ENCODE measurements at places on chromosomes 3 and 15.
A peak's percentile ranks its signal among the peaks of the same experiment; 100 is the strongest.

DNA sequence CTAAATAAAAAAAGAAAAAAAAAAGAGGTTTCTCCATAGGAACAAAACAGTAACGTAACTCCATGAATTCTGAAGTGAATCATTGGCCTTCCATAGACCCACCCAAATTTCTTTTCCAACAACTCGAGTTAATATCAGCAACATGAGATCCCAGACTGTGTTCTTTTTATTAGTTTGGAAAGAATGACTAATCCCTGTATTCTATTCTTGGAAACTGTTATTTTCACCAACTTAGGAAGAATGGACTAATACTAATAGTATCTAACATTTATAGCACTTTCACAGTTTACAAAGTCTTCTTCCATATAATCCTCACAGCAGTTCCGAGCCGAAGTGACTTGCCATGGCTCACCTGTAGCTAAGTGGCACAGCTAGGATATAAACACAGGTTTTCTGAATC, 72.7 kb upstream of the SLC4A7 start:
- no peak for DNase-seq

DNA sequence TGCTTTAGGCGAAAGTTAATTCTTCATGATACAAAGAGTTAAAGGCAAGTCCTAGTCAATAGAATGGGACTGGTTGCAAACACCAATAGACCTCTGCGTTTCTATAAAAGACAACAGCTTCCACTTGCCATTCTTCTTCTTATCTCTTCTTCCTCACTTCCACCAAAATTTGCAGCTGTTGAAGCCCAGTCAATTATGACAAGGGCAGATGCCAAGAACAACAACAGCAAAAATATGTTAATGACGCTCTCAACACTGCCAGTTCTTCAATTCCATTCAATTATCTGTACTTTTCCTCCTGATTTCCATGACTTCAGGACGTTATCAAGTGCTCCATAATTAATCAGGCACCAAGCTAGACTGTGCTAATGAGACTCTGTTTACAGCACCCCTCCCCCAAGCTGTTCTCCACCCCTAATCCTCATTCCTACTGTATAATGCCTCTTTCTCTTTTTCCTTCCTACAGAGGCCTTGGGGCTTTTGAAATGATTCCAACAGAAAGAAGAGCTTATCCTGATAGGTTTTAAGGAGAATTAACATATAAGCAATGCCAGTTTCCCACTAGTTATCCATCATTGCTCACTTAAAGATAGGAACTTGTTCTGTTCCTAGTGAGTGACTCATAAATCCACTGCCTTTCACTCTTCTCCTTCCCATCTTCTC, 1160.5 kb downstream of the IGSF11 start:
- no peak for DNase-seq

DNA sequence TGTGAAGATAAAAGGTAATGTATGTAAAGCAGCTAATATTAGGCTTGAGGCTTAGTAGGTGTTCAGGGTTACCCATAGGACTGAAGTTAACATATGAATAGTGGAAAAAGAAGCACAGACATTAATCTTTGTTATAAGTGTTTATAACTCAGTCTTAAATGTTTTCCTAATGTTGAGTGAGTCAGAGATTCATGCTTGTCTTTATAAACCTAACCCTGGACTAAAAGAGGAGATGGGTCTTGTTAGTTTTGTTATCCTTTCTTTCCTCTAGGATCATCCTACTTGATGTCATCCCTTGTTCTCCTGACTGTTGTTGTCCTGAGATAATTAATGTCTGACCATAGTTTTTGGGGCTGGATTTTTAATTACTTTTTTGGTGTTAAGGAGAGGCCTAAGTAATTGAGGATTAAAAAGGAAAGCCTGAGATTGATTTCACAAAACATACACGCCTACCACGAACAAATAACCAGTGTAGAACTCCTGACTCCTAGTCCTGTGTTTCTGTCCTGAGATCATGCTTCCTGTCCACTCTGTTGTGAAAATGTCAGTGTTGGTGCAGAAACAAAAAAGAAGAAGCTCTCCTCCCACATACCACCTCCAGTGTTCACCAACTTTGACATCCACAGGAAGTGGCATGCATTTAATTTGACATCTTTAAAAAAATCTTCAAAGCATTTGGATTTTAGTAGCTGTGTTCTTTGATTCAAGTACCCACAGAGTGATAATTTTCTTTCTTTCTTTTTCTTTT, 8.4 kb downstream of the MITF start:
- DNase-seq: no peak

DNA sequence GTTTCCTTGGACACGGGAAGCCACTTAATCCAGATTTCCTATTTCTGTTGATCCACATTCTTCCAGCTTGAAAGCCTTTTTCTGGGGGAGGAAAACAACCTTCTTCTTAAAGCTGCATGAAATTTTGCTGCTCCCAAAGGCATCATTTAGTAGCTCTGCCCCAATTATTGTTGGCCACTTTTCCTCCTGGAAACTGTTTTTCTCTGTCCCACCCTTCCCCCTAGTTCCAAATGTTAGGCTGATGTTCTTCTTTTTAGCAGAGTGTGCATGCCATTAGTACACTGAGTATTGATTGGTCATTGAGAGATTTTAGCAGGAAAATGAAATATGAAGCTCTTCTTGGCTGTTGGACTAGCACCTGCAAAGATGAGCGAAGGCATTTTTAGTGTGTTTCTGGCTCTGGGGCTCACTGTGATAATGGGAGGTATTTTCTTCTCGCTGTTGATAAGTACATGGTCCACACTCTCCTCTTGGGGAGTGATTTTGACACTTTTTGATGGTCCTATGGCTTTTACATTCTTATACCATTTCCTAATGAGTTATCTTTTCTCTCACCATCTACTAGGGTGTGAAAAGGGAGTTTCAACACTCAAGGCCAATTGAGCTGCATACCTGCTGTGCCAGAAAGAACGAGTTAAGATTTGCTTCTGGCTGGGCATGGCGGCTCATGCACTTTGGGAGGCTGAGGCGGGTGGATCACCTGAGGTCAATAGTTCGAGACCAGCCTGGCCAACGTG, 200.5 kb downstream of the PTPRG start:
- DNase-seq: no peak

- DNase-seq: peak; percentile 71
These were observed 201.2 kb downstream of the GOLGA6L6 start for GRCh38 chr15:20340331-20340811.

DNA sequence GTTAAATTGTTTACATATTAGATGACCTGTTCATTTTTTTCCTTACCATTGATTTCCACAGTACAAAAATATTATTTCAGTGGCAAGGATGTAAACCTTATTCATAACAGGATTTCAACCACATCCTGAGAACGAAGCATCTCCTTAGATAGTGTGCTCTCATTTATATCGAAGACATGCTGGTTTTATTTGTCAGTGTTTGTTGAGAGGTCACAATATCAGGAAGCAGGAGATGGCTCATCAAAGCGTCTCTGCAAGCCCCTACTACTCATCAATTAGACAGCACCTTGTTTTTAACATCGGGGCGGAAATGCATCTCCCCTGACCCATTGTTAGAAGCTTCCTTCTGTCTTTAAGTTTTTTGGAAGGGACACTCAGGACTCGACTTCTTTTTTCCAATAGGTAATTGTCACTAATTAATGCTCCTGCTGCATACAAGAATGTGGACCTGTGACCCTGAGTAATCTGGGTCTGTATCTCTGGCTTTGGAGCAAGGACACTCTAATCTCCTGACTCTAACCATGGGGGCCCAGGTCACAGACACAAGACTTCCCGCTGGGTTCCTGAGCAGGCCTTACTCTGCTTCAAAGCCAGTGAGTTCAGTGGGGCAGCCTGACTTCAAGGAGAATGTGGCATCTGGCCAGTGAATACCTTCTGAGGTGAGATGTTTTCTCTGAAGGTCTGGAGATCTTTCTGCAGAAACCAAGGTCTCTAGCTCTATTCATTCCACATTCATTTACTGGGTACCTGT, 50.3 kb downstream of the MECOM start:
- DNase-seq: no peak

- no peak for DNase-seq
These were observed 46.1 kb downstream of the KBTBD12 start for GRCh38 chr3:127961124-127961523.

GRCh38 chr15:95152741-95153140, 921.4 kb downstream of the MCTP2 start:
- no peak for DNase-seq

- no peak for DNase-seq
These were observed 55.8 kb downstream of the PRKCI start for GRCh38 chr3:170277833-170278580.

GRCh38 chr3:149648525-149648924, 9.3 kb downstream of the WWTR1 start:
- no peak for DNase-seq

DNA sequence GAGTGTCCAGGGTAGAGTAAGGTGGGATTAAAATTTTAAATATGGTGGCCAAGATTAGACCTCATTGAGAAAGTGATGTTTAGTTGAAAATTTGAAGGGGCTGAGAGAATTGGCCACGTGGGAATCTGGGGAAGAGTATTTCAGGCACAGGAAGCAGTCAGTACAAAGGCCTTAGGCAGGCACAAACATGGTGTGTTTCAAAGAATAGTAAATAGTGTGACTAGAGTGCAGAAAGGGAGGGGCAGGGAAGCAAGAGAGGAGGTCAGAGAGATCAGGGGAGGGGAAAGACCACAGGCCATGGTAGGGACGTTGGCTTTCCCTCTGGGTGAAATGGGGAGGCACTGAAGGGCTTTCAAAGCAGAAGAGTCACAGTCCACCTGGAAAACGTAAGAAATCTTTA, 36.6 kb upstream of the POMGNT2 start:
- DNase-seq: no peak

DNA sequence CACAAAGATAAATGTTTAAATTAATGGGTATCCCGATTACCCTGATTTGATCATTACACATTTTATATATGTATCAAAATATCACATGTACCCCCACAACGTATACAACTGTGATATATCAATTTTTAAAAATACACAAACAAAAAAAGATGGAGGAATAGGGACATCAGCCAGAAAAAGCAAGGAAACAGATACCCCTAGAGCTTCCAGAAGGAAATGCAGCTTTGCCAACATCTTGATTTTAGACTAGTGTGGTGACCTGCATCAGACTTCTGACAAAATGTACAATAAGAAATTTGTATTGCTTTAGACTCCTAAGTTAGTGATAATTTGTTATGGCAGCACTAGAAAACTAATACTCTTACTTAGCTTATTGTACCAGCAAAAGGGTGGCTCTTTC, 483.8 kb downstream of the TUSC7 start:
- no peak for DNase-seq

GRCh38 chr3:181326637-181327223, 337.2 kb upstream of the DNAJC19 start:
- DNase-seq: peak; percentile 26

GRCh38 chr3:33834096-33834453, 35.6 kb downstream of the PDCD6IP start:
- DNase-seq: no peak

- no peak for DNase-seq
These were observed 888 bp downstream of the TMOD3 start for GRCh38 chr15:51830276-51830806.

GRCh38 chr3:54999811-55000210, 72.0 kb upstream of the LRTM1 start:
- no peak for DNase-seq

- no peak for DNase-seq
These were observed 99.7 kb upstream of the TLE3 start for GRCh38 chr15:70197318-70197944.

DNA sequence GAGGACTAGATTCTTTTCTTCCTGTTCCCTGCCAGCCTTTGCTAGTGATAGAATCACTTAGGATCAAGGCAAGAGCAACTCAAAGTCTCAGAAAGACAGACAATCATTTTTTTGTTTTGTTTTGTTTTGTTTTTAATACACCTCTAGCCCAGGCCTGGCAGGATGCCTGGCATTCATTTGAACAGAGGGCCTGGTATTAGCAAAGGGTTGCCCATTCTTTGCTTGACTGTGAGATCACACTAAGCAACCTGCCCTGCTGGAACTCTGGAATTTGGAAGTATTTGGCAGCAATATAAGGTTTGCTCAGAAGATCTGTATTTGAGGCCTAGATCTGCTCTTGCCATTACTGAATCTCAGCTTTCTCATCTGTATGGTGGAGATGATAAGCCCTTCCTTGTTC, 21.8 kb upstream of the ATP13A5 start:
- no peak for DNase-seq

DNA sequence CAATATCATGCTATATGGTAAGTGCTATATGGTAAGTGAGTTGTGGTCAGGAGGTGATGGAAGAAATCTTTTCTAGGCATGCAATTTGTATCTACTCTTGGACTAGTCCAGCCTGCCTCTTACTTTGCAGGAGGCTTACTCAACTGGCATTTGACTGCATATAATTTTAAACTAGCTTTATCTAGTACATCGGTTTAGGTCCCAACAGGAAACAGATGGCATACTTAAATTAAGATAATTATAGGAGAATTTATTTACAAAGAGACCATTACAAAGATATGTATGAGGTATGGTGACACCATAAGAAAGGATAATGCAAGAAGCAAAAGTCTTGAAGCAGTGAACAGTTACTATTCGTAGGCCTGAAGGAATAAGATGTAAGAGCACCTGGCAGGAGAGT, 7.8 kb downstream of the SLC28A2 start:
- no peak for DNase-seq

DNA sequence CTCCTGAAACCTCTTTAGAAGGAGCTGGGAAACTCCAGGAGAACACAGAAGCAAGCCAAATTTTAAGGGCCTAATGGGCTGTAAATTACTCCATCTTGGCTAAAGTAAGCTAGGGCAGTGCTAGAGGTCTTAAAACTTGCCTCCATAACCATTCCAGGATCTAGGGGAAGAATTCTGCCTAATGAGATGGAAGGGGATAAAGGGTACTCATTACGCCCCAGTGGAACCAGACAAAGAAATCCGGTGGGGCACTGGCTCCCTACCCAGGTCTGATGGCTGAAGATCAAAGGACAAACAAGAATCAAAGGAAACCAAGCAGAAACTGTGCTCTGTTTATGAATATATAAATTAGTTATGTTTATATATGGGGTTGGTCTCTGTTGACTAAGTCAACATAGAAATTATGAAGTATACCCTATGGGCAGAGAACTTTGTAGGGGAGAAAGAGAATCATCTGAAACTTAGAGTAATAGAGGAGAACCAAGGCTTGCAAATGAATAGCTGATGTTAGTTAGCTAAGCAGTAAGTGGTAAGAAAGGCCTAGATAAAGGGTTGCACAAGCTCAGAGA, 57.8 kb downstream of the NCEH1 start:
- no peak for DNase-seq

- DNase-seq: no peak
These were observed 15.1 kb upstream of the ARHGAP31 start for GRCh38 chr3:119279101-119279554.

GRCh38 chr3:45008117-45008516, 18.0 kb upstream of the CLEC3B start:
- no peak for DNase-seq

- no peak for DNase-seq
These were observed 131.5 kb upstream of the SATB1 start for GRCh38 chr3:18556503-18557135.

DNA sequence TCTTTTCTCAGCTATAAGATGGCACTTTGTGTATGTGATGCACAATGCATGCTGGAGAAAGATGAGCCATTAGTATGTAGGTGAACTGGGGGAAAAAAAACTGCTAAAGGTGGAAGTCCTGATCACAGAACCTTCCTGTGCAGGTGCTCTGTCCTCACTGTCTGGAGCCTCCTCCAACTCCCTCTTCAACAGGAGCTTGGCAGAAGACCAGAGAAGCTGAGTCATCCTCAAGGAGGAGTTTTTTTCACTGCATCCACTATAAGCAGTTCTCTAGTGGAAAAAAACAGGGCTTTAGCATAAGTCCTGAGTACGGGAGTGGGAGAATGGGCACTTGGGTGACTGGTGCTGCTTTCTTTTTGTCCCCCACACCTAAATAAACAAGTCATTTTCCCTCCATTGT, 168.4 kb upstream of the CADPS start:
- DNase-seq: no peak

GRCh38 chr3:10556312-10556711, 50.9 kb upstream of the ATP2B2 start:
- no peak for DNase-seq
